ENCODE measurements at places on chromosomes 3 and 15. TPM values are rescaled to one million over a fixed set of nuclear protein-coding genes. Genes with fewer than 3 reads are reported as not detected.

The GP9 gene
- not detected for total RNA-seq

The PLOD2 gene
- 11.5 TPM for total RNA-seq

The PTPRG gene
- 18.5 TPM for total RNA-seq

GRCh38 chr15:31932576-31932975 is 97.7 kb upstream of the CHRNA7 start:
- DNase-seq = no peak
- H3K27me3 ChIP-seq = no peaks in the 10 kb centered on the region
- H3K27ac ChIP-seq = no peak overlapping the region
- no peak overlapping the region for H3K4me3 ChIP-seq
- no peaks in the 10 kb centered on the region for H3K4me1 ChIP-seq

GRCh38 chr3:98038876-98039275 is 3.8 kb upstream of the GABRR3 start:
- no peak overlapping the region for H3K27ac ChIP-seq
- no peak for DNase-seq
- no peak overlapping the region for H3K4me3 ChIP-seq
- H3K27me3 ChIP-seq = peaks cover 11% of the 10 kb centered on the region
- no peaks in the 10 kb centered on the region for H3K4me1 ChIP-seq

Data from suprapubic skin (tissue), 4 donors.